ENCODE measurements at places on chromosomes 1 and 21.

- DNase-seq: no peak
Measured at GRCh38 chr1:246214708-246215509, 292.2 kb downstream of the SMYD3 start.

GRCh38 chr1:177589166-177589565 is 380.7 kb downstream of the SEC16B start:
- DNase-seq: no peak

GRCh38 chr1:52365071-52365745 is 797 bp downstream of the CC2D1B start:
- DNase-seq: no peak

- no peak for DNase-seq
Measured at GRCh38 chr21:42557420-42557819, 43.8 kb downstream of the SLC37A1 start.

DNA sequence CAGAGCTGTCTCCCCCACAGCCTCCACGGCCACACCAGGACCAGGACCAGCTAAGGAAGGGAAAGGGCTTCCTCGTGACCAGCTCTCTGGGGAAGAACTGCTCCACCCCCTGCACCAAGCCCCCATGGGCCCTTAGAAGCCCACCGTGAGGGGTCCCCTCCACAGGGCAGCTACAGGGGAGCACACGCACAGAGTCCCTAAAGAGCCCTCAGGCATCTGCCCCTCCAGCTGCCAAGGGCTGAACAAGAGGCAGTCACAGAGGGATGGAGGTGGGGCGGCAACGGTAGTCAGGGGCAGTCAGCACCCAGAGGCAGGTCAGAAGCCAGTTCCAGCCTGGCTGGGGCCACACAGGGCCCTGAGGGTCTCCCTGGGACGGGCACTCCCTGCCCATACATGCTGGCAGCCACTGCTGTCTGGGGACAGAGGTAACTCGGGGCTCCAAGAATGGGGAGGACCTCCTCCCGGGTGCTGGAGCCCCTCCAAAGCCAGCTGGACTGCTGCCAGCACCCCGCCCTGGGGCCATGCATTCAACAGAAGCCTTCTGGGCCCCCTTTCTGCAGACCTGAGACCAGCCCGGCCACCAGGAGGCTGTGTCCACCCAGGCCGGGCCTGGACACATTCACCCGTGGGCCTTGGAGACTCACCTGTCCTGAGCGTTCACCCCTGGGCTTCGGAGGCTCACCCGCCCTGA is 18.7 kb downstream of the SLC19A1 start:
- DNase-seq: peak; percentile 52

DNA sequence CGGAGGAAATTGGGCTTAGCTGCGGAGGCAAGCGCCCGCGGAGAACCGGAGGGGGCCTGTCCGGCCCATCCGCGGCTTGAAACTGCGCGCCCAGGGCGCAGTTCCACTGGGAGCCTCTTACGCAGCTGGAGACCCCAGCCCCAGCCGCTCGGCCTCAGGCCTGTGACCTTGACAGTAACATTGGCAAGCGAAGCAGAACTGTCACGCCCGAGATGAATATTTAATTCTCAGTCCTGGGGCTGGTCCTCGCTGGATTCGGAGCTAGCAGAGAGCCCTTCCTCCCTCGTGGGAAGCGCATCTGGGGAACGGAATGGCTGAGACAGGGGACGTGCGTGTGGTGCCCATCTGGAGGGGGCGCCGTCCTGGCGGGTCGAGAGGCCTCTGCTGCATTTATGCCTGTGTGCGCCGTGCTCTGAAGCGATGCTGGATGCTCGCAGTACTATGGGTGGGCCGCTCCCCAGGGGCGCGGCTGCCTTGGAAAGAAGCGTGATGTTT is 928 bp downstream of the SLC6A17 start:
- DNase-seq: no peak

Measured in RWPE2 (cell line).